DMS 273 treated with DMSO at 0.1 percent for 48 hours (cell line): ENCODE measurements at places on chromosomes 4 and X.

DNA sequence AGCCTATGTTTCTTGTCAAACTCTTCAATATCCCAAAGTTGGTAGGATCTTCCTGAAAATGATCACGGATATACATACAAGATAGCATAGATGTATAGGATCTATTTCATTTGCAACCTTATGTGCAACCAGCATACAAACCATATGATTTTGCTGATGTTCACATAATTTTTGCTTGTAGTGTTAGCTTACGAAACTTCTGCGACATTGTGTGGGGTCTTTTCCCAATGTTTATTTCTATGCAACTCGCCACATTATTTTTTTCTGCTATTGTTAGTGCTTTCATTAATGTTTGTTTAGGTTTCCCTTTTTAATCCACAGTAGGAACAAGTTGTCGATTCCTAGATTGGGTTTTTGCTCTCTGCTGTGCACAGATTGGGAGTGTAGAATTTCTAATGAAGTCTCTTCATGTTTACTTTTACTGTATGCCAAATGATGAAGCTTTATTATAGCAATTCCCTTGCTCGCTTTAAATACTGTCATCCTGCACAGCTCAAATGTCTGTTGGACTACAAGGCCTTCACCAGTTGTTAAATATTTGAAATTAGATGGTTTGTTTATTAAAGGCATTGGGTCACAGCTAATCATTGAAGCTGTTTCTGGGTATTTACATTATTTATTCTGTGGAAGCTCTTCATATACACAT is 257.6 kb upstream of the PCDH7 start:
- no peak for DNase-seq

GRCh38 chrX:150199181-150199580 is 163.9 kb upstream of the MAMLD1 start:
- no peak for DNase-seq

GRCh38 chr4:8344377-8344776 is 74.8 kb downstream of the HTRA3 start:
- no peak for DNase-seq

GRCh38 chr4:167826281-167826680 is 266.1 kb upstream of the ANXA10 start:
- no peak for DNase-seq

DNA sequence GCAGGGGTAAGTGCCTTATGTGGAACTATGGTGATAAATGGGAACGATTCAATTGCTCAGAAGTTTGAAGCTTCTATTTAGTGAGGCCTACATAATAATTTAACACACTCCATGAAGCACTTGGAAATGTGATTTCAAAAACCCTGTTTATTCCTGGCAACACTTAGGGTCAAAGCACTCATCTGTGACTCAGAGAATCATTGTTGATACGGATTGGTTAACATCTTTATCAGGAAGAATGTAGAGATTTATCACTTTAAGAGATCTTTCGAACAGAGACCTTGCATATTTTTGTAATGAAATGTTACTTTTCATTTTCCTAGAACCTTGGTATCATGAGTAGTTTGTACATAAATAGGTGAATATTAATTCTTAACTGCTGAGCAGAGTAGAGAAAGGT is 269.1 kb upstream of the SLIT2 start:
- no peak for DNase-seq

- DNase-seq: no peak
These were observed 51.7 kb downstream of the TBC1D9 start for GRCh38 chr4:140704392-140704960.

- DNase-seq: no peak
These were observed 147.7 kb downstream of the DCK start for GRCh38 chr4:71141125-71141524.

DNA sequence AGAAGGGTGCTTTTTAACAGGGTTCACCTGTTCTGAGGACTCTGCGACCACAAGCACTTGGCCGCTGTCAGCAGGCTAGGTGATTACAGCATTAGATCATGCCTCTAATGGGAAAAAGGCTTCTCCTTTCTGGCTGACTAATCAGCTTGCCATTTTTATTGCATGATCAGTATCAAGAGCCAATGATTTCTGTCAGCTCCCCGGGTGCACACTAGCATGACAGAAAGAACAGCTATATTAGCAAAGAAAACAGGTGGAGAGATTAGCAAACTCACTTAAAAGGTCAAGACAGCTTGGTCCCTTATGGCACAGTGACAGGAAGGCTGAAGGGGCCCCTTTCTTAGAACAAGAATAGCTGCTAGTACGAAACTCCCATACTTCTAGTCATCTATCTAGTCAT is 170.0 kb downstream of the SMIM20 start:
- no peak for DNase-seq

DNA sequence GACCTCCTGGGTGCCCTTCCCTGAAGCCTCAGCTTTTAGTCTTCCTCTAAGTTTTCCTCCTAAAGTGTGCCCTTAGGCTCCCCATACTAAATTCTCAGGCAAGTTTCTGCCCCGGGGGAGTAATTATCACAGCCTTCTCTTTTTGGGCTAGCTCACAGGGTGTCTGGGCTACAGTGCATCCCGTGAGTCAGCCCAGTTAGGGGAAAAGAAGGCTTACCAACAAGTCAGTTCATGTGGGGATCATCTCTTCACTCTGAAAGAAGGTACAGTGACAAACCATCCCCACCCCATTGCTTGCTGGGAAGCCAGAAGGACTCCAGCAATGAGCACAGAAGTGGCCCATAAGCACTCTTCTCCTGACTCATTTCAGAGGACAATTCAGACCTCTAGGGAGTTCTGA is 134.7 kb upstream of the FAM9C start:
- no peak for DNase-seq

DNA sequence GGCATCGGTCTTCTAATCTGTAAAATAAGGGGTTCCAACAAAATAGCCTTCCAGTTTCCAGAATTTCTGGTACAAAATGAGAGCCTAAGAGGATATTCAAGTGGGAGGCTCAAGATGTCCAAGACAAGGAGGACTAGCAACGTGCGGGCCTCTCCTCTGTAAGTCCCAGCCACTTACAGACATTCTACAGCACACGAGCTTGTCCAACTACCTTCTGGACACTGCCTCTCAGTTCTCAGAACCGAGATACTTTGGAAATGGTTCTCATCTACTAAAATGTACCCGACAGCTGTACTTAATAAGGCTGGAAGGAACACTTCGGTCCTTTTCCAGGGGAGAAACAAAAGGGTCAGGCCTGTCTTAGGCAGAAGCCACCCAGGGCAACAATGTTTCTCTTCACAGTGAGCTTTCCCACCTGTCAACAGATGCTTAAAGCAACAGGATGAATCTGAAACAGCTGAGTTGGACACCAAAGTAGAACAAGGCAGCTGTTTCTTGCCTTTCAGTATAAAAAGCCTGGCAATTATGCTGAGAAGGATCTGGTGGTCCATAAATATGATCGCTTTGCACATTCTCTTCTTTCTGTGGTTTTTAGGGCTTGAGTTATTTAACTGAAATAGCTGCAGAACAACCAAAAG is 127.0 kb downstream of the HS6ST2 start:
- no peak for DNase-seq

GRCh38 chrX:22247169-22247568 is 25.5 kb upstream of the CBLL2 start:
- no peak for DNase-seq

GRCh38 chrX:107728371-107729099 is 47.1 kb downstream of the TSC22D3 start:
- DNase-seq: no peak

DNA sequence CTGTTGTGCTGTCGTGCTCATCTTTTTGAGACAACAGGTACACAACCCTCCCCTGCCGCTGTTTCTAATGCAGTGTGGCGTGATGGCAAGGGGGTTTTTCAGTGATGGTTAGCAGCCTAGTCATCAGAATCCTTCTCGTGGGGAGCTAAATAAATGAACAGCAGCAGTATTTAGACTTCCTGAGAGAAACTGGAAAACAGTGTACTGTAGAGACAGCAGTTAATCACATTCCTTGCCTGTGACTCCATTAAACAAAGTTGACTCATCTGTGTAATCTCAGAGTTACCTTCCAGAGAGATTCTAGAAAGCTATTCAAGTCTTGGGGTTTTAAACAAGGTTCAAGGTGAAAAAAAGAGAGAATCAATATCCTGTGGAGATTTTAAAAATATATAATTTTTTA is 1753.2 kb upstream of the PCDH7 start:
- DNase-seq: no peak

DNA sequence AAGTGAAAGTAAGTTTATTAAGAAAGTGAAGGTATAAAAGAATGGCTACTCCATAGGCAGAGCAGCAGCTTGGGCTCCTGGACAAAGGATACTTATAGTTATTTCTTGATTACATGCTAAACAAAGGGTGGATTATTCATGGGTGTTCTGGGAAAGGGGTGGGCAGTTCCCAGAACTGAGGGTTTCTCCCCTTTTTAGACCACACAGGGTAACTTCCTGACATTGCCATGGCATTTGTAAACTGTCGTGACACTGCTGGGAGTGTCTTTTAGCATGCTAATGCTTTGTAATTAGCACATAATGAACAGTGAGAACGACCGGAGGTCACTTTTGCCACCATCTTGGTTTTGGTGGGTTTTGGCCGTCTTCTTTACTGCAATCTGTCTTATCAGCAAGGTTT is 557.6 kb downstream of the SPRY1 start:
- no peak for DNase-seq

DNA sequence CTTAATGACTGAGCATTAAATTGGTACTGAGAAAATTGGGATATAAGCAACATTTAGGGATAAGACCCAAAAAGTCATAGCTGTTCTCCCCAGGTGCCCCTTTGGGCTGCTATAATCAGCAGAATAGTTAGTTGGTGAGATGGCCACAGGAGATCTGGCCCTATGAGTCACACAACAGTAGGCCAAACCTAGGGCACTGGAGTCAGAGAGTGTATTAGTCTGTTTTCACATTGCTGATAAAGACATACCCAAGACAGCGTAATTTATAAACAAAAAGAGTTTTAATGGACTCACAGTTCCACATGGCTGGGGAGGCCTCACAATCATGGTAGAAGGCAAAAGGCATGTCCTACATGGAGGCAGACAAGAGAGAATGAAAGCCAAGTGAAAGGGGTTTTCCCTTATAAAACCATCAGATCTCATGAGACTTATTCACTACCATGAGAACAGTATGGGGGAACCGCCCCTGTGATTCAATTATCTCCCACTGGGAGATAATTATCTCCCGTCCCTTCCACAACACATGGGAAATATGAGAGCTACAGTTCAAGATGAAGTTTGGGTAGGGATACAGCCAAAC is 338.3 kb upstream of the NR3C2 start:
- DNase-seq: no peak

- peak; percentile 55 for DNase-seq
These were observed 48.4 kb downstream of the PRKG2 start for GRCh38 chr4:81166458-81167160.
